Nucleus accumbens (tissue), 56 donors: ENCODE measurements at places on chromosomes 3 and 15.

- DNase-seq: no peak
Observed at GRCh38 chr3:107116251-107116650, 261.0 kb upstream of the CCDC54 start.

GRCh38 chr15:50873935-50874361, 34.5 kb upstream of the AP4E1 start:
- DNase-seq: no peak

DNA sequence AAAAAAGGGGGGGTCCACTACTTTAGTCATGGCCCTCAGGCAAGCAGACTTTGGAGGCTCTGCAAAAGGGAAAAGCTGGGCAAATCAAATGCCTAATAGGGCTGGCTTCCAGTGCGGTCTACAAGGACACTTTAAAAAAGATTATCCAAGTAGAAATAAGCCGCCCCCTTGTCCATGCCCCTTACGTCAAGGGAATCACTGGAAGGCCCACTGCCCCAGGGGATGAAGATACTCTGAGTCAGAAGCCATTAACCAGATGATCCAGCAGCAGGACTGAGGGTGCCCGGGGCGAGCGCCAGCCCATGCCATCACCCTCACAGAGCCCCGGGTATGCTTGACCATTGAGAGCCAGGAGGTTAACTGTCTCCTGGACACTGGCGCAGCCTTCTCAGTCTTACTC, 15.3 kb downstream of the ZMAT3 start:
- DNase-seq: no peak

- DNase-seq: no peak
Observed at GRCh38 chr15:55661428-55661827, 73.3 kb upstream of the PYGO1 start.

DNA sequence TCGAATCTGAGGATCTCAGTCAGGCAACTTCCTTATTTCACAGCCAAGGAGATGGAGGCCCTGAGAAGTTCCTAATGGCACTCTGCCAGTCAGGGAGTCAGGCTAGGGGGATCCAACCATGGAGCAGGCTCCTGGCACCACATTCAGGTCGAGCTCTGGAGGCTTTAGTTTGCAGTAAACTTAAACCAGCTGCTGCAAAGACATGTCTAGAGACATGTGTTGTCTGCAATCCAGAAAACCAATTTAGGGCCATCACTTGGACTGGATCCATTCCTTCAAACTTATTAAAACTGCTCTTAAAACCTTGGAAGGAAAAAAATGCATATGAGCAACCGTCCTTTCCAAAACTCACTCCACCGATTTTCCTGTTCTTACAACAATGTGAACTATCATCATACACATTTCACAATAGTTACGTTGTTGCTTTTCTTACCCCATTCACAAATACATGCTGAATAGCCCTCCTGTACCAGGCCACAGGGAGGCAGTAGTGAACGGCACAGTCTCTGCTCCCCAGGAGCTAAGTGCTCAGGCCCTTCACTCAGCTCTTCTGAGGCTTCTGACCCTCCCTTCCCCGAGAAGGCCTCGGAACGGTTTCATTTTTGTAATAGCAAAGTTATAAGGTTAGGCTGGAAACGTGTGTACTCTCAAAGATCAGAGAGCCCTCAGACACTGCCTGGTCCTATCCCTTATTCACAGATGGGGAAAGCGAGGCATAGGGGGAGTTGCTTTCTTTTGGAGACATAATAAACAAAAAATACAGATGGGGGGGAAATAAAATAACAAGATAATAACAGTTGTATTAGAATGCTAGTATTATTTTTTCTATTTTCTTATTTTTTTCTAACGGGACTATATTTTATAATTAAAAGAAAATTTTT, 20.1 kb downstream of the RFT1 start:
- DNase-seq: no peak

- DNase-seq: no peak
Observed at GRCh38 chr15:52067545-52067926, 45.0 kb downstream of the BCL2L10 start.

DNA sequence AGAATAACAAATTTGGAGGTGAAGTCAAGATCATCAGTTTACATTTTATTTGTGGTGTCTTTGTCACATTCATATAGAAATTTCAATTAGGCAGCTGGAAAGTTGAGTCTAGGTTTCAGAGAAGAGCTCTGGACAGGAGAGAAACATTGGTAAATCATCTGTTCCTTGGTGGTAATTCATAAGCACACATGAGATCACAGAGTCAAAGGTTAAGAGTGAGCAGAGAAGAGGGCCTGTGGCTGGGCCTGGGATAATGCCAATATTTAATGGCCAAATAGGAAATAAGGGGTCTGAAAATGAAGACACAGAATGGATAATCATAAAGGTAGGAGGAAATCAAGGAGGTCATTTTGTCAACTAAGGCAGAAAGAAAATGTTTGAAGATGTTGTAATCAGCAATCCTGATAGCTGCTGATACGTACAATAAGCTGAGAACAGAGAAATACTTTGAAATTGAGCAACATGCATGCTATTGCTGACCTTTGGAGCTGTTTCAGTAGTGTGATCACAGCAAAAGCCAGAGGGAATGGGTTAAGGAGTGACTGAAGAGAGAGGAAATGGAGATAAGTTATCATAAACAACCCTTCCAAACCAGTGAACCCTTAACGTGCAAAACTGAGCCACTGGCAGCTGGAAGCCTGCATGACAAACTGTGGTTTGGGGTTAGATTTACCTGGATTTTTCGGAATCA, 692.8 kb downstream of the AGBL1 start:
- no peak for DNase-seq

- no peak for DNase-seq
Observed at GRCh38 chr3:111732252-111732879, 126.7 kb upstream of the PHLDB2 start.

DNA sequence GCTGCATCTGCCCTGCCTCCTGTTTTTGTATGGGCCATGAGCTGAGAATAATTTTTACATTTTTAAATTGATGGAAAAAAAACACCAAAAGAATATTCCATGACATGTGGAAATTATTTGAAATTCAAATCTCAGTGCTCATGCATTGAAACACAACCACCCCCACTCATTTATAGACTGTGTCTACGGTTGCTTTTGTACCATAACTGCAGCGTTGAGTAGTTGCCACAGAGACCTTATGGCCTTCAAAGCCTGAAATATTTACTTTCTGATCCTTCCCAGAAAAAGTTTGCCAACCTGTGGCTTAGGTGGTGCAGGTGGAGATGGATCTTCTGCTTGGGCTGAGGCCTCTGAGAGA, 28.1 kb downstream of the ARNT2 start:
- no peak for DNase-seq
